GM04504 (cell line): ENCODE measurements at places on chromosomes 11 and 22.

DNA sequence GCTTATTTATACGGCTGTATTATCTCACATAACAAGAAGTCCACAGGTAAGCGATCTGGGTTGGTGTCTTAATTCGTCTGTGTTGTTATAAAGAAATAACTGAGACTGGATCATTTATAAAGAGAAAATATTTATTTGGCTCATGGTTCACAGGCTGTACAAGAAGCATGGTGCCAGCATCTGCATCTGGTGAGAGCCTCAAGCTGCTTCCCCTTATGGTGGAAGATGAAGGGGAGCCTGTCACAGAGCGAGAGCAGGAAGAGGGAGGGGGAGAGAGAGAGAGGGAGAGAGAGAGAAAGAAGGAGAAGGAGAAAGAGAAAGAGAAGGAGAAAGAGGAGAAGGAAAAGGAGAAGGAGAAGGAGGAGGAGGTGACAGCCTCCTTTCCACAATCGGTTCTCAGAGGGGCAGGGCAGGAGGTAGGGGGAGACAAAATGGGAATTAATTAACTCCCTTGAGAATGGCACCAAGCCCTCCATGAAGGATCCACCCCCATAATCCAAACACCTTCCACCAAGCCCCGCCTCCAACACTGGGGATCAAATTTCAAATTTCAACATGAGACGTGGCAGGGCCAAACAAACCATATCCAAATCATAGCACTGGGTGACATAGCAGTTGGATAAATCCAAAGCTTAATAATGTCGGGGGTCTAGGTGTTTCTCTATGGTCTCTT is 15.0 kb upstream of the TRIM44 start:
- no peak for DNase-seq

DNA sequence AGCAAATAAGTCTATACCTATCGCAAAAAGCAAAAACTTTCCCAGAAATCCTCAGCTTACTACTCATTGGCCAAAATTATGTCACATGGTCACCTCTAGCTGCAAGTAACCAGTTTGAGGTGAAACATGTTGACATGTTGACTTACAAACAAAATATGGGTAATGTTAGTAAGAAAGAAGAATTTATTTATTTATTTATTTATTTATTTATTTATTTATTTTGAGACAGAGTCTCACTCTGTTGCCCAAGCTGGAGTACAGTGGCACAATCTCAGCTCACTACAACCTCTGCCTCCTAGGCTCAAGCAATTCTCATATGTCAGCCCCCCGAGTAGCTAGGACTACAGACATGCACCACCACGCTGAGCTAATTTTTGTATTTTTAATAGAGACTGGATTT is 5.4 kb upstream of the SLC35C1 start:
- no peak for DNase-seq

DNA sequence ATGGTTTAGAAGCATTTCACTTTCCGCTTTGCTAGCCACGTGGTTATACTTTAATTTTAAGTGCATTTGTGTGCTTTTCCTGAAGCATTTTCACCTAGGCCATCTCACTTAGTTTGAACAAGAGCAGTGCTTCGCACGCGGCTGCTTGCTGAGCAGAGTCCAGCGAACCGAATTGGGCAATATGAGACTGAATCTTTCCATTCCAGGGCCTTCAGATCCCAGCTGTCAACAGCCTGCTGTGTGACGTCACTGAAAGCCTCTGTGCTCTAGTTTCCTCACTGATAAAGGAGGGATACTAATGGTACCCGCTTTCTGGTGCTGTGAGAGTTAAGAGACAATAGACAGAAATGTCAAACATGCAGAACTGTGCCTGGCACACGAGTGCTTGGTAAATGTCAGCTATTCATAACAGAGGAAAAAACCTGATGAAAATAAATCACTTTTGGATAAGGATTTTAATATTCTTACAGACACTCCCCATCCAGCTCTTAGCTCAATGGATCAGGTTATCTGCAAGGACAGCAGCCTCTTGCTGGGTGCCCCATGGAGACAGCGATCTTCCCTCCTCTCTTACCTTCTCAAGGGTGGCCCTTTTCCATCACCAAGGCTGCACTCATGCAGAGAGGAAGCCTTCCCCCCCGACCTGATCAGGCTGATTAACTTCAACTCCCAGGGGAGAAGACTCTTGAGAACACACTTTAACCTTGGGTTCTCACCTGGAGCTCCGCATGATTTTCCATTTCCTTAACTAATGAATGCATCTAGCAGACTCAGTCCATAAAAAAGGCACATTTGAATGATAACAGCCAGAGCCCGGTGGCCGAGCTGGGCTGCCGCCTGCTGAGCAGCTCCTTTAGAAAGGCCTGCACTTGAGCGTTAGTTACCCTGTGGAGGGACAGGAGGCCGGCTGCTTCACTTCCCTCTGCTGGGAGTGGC is 3.5 kb upstream of the GLB1L3 start:
- DNase-seq = no peak

- DNase-seq = no peak
Measured at GRCh38 chr11:75597636-75598035, 35.6 kb downstream of the SERPINH1 start.

DNA sequence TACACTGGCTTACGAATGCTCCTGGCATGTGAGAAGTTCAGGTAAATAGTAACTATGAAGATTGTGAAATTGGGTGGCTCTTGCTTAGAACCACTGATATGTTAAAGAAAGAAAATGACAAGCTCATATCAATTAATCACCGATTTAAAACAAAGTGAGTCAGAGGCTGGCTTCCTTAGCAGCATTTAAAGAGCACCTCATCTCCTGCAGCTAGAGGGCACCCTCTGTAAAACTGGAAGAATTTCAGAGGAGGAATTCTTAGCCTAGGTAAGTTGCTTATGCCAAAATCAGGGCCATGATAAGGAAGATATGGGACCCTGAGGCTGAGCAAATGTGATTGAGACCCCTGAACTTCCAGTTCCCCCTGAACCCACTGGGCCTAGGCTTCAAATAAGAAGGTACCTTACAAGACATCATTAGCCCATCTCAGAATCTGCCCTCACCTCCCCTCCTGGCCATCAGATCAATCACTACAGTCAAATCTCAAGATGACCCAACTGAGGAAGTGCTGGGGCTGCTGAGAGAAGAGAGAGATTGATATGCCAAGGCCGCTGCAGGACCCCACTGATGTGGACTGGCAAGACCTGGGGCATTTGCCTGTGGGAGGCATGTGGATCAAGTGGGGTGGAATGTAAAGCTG is 8.6 kb upstream of the CD3E start:
- DNase-seq = no peak

DNA sequence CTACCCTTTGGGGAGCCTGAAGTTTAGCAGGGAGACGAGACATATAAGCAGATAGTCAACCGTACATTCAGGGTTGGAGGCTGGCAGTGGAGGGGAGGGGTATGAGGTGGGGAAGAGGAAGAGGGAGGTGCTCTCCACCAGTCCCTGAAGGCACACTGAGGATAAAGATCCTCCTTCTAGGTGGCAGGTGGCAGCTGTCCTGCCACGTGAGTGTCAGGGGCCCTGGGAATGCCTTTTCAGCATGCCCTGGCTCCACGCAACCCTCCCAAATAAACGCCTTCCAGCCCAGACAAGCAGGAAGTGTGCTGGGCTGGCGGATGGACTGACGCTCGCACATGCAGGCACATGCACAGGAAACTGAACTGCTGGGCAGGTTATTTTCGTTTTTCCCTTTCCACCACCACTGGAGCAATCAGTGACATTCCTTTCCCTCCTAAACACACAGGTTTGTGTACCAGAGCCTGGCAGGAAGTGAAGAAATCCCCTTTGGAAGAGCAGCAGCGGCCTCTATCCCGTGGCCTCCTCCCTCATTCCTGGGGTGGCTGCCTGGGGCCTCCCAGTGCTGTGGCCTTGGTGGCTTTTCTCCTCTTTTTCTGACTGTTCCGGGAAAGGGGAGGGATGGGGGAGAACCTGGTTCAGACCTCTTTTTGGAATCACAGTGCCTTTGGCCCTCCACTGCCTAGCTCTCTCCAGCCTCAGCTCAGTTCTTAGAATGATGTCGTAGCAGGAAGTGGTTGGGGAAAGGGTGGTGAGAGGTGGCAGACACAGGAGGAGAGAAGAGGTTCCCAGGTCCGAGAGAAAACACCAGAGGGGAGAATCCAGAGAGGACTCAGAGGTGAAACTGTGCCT is 157.0 kb upstream of the TIMP3 start:
- no peak for DNase-seq

DNA sequence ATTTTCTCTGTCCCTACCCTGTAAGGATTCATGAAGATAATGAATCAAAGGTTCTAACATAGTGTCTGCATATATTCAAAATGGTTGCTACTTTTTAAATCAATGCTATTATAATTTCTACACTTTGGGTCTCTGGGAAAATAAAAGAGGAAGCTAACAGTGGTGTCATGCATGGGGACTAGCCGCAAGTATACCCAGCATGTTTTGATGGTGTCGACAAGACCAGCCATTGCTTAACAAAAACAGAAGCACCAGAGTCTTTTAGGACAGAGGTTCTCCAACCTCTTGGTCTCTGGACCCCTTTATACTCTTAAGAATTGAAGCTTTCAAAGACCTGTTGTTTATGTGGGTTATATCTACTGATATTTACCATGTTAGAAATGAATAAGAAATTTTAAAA is 37.8 kb downstream of the RNF141 start:
- no peak for DNase-seq

- DNase-seq = no peak
Measured at GRCh38 chr11:118939953-118940598, 14.3 kb upstream of the BCL9L start.

GRCh38 chr11:123594188-123594901 is 60.1 kb downstream of the SCN3B start:
- no peak for DNase-seq

DNA sequence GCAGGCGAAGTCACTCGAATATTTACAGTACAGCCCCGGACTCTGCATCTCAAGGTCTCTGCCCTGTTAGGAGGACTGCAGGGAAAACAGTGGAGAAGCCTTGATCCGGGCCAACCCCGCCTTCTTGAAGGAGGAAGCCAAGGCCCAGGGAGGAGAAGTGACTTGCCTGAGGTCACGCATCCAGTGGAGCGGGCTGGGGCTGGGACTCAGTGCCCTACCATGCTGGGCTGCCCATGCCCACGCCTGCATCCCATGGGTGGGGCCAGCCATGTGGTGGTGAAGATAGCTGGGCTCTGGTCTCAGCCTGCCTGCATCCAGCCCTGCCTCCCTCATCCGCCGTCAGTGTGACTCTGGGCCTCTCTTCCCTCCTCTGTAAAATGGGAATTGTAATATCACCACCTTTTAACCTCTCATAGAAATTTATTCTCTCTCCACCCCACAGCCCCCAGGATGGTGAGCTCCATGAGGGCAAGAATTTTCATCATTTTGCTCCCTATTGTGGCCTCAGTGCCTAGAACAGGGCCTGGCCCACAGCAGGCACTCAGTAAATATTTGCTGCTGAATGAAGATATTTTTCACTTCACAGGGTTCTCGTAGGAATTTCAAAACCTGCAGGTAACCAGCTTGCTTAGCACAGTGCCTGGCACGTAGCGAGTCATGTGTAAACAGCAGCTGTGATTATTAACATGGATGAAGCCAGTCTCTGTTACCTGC is 57.3 kb downstream of the OTOG start:
- no peak for DNase-seq

GRCh38 chr11:47857892-47858543 is 9.9 kb upstream of the NUP160 start:
- DNase-seq = peak; percentile 75
